ENCODE measurements at places on chromosomes 2 and 18.

DNA sequence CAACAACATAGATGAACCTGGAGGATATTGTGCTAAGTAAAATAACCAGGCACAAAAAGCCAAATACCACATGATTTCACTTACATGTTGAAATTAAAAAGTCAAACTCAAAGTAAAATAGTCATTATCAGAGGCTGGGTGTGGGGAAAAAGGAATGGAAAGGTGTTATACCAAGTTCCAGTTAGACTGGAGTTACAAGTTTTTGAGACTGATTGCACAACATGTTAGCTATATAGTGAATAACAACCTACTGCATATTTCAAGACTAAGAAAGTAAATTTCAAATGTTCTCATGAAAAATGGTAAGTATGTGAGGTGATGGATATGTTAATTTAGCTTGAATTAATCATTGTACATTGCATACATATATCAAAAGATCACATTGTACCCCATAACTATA lies 116.8 kb upstream of the HNMT start:
- no peak for DNase-seq

DNA sequence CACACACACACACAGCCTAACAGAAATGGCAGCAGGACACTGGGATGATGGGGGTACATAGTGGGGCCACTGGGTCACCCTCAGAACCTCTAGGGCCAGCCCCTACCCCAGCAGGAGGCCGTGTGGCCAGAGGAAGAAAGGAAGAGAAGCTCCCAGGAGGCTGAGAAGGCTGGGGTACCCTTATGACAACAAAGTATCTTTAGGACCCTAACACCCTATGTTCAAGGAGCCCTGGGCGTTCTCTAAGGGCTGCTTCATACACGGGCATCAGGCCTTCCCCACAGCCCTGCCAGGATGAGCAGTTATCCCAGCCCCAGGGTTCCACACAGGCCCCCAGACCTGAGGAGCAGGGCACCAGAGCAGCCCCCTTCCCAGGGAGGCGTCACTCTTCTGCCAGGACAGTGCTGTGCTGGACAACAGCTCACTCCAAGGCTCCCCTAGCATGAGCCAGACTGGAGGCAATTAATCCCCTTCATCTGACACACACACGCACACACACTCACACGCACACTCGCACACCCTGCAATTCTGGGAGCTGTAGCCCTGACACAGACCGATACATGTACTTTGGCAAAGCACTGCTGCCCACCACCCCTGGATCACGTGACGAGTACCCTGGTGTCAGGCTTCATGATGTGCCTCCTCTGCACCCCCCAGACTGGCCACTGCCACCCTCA lies 163.6 kb downstream of the TNS1 start:
- no peak for DNase-seq

DNA sequence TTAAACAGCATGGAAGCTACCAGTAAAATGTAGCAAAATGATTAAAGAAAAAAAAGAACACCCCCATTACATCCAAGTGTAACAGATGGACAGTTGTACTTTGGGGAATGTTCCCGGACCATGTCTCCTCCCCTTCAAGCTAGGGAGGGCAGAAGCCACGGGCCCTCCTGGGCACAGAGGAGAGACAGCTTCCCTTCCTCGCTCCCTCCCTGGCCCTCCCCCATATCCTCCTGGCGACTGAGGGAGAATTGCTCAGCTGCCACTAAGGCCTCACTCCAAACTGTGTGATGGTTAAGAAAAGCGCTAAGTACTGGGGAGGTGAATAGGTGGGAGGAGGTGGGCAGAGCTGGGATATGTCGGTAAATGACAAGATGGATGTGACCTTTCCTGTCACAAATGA lies 358.0 kb downstream of the HRH4 start:
- DNase-seq: no peak

DNA sequence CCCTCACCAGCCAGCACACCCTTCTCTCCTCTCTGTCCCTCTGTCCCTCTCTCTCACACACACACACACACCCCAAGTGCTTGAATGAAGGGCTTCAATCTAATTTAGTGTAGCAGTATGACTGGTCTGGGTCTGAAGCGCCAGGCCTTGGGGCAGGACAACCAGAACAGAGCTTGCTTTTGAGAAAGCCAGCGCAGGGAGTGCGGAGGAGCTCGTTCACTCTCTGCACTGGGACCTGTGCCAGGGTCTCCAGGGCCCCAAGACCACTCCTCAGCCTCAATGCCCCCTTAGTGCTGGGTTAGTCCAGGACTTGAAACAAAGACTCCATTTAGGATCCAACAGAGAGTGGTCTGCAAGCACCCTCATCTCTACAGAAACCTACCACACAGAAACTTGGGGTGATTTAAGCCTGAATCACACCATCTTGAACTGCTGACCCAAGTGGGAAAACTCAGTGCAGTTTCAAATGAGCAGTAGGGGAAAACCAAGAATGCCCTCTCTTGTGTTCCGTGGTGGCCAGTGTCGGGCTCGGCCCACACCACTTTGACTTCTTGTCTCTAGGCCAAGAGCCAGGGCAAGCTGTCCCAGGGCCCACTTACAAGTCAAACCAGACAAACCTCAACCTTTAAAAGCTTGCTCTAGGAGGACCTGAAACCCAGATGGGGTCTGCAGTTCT lies 66.6 kb upstream of the WIPF1 start:
- no peak for DNase-seq

GRCh38 chr2:42102024-42102590 lies 54.3 kb downstream of the PKDCC start:
- DNase-seq: peak; percentile 88

DNA sequence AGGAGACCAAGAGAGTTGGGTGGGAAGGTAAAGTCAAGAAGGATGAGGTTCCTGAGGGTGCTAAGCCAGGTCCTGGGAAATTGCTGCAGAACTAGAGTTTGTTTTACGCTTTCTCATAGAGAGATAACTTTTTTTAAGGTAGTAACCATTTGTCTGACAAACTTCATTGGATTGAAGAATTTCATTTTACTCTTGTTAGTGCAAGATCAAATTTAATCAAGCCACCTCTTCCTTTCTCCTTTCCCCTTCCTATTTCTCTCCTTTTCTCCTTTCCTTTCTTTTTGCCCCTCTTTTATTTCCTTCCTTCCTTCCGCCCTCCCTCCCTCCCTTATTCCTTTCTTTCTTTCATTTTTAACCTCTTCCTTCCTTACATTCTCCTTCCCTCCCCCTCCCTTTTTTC lies 65.4 kb downstream of the RDH14 start:
- no peak for DNase-seq

GRCh38 chr2:235567842-235568241 lies 74.0 kb downstream of the AGAP1 start:
- DNase-seq: no peak

DNA sequence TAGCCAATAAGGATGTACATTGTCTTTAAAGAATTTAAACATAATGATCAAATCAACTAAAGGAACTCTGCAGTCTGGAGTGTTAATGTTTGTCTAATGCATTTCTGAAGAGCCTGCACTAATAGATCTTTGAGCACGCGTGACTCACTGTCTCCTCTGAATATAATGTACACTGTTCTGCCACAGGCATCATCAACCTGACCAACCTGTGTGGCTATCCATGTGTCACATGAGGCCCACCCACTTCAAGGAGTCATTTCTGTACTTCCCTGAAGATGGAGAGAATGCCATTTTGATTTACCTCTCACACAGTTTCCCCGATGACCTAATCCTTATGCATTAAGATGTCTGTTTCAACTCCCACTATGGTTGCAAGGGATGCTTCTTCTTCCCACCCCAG lies 434.0 kb upstream of the SPHKAP start:
- DNase-seq: no peak

- DNase-seq: no peak
Observed at GRCh38 chr2:200708943-200709342, 102.8 kb upstream of the BZW1 start.

GRCh38 chr2:207133458-207133819 lies 32.3 kb downstream of the KLF7 start:
- no peak for DNase-seq

- no peak for DNase-seq
Observed at GRCh38 chr18:49970319-49970718, 157.0 kb upstream of the ACAA2 start.

Data from stimulated activated CD8-positive, alpha-beta memory T cell treated with anti-CD3 and anti-CD28 coated beads, Interleukin-4, amount 100 ng/mL, for 1 hour (primary cell).